ENCODE measurements at places on chromosomes 4 and X.
A peak's percentile ranks its signal among the peaks of the same experiment; 100 is the strongest.

- no peak for DNase-seq
Observed at GRCh38 chr4:48651914-48652313, 128.2 kb downstream of the FRYL start.

- no peak for DNase-seq
Observed at GRCh38 chrX:146396409-146396808, 413.2 kb upstream of the CXorf51B start.

DNA sequence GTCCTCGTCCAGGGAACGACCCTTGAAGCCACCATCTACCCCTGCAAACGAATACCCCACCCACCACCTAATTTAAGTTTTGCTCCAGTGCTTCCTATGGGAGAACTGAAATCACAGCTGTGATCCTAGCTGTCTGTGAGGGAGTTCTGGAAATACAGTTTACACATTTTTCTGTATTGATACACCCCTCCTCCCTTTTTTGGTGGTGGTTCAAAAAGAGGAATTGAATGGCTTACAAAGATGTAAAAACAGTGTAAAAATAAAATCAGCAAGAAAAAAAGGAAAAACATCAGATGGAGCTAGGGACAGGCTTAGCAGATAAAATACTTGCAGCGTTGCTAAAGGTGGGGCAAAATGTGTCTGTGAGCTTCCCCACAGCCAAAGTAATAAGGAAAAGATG, 86.6 kb downstream of the SORCS2 start:
- DNase-seq, result no peak

DNA sequence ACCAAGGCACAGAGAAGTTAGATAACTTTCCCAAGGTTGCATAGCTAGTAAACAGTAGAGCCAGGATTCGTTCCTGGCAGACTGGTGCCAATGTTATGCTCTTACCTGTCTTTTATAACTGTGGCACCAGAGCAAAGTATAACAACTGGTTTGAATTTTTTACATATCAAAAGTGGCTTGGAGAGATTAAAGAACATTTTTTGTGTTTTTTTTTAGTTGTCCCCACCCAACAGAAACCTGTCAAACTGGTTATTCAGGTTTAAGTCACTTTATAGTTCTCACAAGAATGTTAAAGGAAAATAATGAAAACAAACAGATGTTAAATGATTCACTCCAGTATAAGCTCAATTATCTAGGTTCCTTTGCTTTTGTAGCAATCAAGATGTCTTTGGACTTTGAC, 15.6 kb upstream of the FAM47E start:
- DNase-seq, result no peak

- peak; percentile 54 for DNase-seq
Observed at GRCh38 chr4:37453281-37453998, 208.9 kb downstream of the NWD2 start.

DNA sequence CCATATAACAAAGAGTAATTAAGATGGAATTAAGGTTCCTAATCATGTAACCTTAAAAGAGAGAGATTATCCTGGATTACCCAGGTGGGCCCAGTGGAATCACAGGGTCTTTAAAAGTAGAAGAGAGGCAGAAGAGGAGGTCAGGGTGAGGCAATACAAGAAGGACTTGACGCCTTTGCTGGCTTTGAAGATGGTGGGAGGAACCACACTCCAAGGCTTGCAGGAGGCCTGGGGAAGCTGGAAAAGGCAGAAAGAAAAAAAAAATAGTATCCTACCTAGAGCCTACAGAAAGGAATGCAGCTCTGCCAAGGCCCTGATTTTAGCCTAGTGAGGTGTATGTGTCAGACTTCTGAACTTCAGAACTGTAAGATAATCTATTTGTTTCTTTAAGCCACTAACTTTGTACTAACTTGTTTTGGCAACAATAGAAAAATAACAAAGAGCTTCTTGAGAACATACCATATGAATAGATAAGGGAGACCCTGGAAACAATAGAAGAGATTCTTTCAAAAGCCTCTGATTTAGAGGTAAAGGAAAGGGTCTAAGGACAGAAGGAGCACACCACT, 229.9 kb upstream of the TTC29 start:
- DNase-seq, result no peak

DNA sequence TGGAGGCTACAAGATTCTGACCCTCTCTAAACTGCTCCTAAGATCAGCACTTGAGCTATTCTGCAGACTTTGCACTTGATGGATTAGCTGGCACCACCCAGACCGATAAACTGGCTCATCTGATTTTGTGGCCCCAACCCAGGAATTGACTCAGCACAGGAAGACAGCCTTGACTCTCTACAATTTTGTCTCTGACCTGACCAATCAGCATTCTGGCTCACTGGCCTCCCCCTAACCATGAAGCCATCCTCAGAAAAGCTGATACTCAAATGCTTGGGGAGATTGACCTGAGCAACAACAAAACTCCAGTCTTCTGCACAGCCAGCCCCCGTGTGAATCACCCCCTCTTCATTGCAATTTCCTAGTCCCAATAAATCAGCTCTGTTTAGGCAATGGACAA, 195.4 kb upstream of the PPP1R2C start:
- DNase-seq, result no peak

- DNase-seq, result no peak
Observed at GRCh38 chr4:38071801-38072431, 111.7 kb downstream of the PTTG2 start.

GRCh38 chrX:124098089-124098488, 136.6 kb downstream of the STAG2 start:
- DNase-seq, result peak; percentile 2

DNA sequence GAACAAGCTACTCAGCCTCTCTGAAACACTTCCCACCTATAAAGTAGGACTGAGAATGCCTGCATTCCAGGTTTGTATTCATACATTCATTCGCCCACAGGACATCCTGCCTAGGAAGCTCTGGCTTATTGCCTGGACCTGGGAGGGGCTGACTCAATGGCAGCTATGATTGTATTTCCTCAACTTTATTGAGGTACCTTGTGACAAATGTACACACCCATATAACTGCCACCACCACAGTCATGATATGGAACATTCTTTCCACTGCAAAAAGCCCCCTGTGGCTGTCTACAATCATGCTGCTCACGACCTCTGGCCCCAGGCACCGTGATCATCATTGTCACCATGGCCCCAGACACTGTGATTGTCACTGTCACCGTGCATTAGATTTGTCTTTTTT, 68.3 kb downstream of the ABLIM2 start:
- no peak for DNase-seq

DNA sequence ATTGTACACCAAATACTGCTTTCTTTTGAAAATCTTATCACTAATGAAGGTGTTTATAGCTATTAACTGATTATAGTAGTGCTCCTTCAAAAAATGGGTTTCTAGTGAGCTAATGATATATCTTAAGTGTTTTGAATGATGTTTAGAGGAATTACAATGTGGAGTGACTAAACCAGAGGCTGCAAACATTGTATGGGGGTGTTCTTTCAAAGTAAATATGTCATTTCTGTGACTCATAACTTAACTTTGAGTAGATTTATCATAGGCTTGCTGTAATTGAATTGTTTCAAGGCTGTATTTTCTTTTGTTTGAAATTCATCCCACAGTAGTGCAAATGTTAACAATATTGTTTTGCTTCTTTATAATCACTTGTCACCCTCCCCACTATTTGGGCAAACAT, 141.6 kb downstream of the IL1RAPL2 start:
- DNase-seq, result no peak

All from globus pallidus (tissue), 1 donor.